LNCaP clone FGC (cell line): ENCODE measurements at places on chromosomes 5 and 9.

DNA sequence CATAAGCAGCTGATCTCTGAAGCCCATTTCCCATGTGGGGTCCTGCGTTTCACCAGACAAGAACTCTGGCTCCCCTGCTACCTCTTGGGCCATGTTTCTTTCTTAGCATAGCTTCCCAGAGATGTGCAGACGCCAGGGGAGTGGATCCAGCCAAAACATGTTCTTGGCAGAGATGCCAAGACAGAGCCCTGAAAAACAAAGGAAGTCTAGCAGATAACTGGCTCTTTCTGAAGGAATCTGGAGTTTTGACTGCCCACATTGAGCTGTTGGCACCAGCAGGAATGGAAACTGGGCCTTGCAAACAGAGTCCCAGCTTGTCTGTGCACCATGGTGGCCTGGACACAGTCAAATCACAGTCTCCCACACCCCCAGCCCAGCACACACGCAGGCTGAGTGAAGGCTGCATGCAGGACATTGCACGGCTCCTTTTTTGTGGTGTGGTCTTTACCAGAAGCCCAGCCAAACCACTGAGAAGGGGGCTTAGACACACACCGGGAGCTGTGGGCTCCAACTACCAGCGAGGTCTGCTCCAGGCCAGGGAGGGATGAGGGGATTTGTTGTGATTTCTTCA lies 114.7 kb downstream of the SNX18 start:
- DNase-seq = no peak

GRCh38 chr9:128715436-128715750 lies 8.5 kb downstream of the ZDHHC12 start:
- no peak for DNase-seq

GRCh38 chr9:81538890-81539289 lies 150.5 kb downstream of the TLE1 start:
- DNase-seq = no peak

DNA sequence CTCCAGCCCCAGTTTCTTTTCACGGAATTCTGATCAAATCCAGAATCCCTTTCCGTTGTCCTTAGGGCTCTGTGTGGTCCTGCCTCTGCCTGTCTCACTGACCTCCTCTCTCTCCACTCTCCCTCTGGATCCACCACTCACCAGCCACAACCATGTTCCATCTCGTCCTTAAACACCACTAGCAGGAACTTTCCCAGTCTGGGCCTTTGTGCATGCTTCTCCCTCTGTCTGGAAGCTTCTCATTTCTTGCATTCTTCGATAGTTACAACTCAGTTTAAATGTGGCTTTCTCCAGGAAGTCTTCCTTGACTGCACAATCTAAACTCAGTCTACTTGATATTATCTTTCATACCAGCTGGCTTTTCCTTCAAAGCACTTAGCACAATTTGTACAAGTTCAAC lies 117.7 kb upstream of the MSX2 start:
- no peak for DNase-seq

DNA sequence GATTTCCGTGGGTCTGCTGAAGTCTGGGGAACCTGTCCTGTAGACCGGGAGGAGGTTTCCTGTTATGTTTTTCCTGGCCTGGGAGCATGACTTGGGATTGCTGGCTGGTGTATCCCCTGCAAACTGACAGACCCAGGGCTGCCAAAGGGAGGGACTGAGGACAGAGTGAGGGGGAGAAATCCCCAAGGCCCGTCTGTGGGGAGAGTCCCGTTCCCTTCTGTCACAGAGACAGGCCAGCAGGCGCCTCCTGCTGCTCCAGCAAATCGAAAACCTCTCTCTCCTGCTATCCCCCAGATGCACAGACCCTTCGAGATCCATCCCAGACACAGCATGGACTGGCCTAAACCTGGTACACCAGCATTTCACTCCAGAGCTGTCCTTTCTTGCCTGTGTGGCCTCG lies 56.2 kb upstream of the ALDH1B1 start:
- no peak for DNase-seq

GRCh38 chr5:56375011-56375410 lies 141.9 kb upstream of the ANKRD55 start:
- DNase-seq = no peak

GRCh38 chr9:123431581-123431980 lies 75.6 kb downstream of the CRB2 start:
- no peak for DNase-seq
